Neuronal stem cell (in vitro differentiated cells): ENCODE measurements at places on chromosomes 3 and 15.

GRCh38 chr3:72496051-72496670 lies 352.1 kb downstream of the SHQ1 start:
- H3K27me3 ChIP-seq = no peaks in the 10 kb centered on the region
- no peak overlapping the region for H3K4me3 ChIP-seq
- H3K4me1 ChIP-seq = no peaks in the 10 kb centered on the region
- no peak overlapping the region for H3K27ac ChIP-seq

DNA sequence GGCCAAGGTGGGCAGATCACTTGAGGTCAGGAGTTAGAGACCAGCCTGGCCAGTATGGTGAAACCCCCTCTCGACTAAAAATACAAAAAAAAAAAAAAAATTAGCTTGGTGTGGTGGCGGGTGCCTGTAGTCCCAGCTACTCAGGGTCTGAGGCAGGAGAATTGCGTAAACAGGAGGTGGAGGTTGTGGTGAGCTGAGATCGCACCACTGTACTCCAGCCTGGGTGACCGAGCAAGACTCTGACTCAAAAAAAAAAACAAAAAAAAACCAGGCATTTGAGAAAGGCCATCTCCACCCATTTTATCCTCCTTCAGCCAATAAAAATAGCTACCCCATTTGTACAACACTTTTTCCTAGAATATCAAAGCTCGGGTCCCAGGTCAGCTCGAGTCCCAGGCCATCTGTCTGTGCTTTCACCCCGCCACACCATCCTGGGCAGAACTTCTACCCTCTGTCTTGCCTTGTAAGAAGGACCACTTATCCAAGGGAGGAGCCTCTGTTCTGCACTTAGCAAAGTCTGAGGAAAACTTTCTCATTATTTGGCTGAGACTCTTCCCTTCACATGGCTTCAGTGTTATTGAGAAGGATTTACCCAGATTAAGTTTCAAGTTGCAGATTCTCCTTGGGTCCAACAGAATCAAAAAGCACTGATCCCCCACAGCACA lies 99.1 kb downstream of the MESD start:
- H3K4me3 ChIP-seq = no peak overlapping the region
- H3K36me3 ChIP-seq = no peaks in the 10 kb centered on the region
- H3K4me1 ChIP-seq = no peaks in the 10 kb centered on the region

DNA sequence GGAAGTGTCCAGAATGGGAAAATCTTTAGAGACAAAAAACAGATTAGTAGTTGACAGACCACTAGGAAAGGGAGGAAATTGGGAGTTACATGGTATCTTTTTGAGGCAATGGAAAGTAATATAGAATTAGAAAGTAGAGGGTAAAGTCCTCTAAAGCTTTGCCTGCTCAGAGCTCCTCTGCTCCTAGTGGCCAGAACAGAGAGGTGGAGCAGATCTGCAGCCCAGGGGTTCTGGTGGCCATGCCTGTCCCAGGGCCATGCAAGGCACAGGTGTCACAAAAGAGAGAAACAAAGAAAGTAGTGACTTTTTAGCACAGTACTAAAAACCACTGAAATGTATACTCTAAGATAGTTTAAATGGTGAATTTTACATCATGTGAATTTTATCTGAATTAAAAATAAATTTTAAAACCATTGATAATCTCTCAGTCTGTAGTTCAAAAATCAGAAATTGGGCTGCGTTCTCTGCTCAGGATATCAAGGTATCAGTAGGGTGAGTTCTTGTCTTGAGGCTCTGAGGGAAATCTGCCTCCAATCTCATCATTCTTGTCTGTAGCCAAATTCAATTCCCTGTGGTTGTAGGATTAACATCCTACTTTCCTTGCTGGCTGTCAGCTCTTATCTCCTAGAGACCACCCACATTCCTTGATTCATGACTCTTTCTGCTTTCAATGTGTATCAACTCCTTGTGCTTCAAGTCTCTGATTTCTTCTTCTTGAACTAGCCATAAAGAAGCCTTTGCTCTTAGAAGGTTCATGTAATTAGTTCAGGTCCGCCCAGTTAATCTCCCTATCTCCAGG lies 23.6 kb downstream of the PYGO1 start:
- H3K4me3 ChIP-seq = no peak overlapping the region
- no peaks in the 10 kb centered on the region for H3K36me3 ChIP-seq
- H3K27me3 ChIP-seq = no peaks in the 10 kb centered on the region
- H3K4me1 ChIP-seq = no peaks in the 10 kb centered on the region

- no peak for DNase-seq
- no peaks in the 10 kb centered on the region for H3K27me3 ChIP-seq
Measured at GRCh38 chr3:38067508-38068233, 28.7 kb downstream of the DLEC1 start.

- H3K4me3 ChIP-seq = no peak overlapping the region
- no peaks in the 10 kb centered on the region for H3K4me1 ChIP-seq
- no peaks in the 10 kb centered on the region for H3K36me3 ChIP-seq
- no peak for DNase-seq
- H3K27ac ChIP-seq = no peak overlapping the region
Measured at GRCh38 chr3:192570821-192571791, 156.2 kb downstream of the FGF12 start.

- H3K4me3 ChIP-seq = no peak overlapping the region
- peaks cover 10% of the 10 kb centered on the region for H3K27me3 ChIP-seq
- H3K4me1 ChIP-seq = no peaks in the 10 kb centered on the region
- DNase-seq = no peak
Measured at GRCh38 chr3:98038286-98038685, 3.2 kb upstream of the GABRR3 start.

DNA sequence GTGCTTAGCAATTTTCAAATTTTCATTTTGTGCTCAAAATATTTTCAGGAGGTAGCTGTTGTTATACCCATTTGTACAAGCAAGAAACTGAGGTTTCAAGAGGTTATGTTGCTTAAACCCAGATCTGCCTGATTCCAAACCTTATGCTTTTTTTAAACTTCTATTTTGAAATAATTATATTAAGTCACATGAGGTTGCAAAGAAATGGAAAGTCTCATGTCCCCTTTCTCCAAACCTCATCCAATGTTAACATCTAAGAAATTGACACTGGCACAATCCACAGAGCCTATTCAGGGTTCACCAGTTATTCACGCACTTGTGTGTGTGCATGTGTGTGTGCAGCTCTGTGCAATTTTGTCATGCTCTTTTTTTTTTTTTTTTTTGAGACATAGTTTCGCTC lies 35.1 kb downstream of the B3GNT5 start:
- H3K4me3 ChIP-seq = no peak overlapping the region
- H3K36me3 ChIP-seq = no peaks in the 10 kb centered on the region
- H3K27ac ChIP-seq = no peak overlapping the region

DNA sequence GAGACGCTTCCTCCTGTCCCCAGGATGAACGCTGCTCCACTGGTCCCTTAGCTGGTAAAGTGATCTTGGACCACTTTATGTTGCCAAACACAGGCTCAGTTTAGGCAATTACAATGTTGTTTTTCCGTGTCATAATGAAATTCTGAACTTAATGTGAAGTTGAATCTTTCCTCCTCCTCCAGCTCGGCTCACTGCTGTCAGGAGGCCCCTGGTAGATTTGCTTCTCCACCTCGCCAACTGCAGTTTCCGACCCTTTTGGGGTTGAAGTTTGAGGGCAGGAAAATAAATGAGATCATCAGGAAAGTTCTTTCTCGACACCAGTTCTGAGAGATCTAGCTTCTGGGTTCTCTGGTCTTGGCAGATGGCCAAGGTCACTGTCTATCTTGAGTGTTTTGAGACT lies 27.8 kb downstream of the CFAP161 start:
- no peak overlapping the region for H3K27ac ChIP-seq
- no peaks in the 10 kb centered on the region for H3K27me3 ChIP-seq
- peaks cover 2% of the 10 kb centered on the region for H3K36me3 ChIP-seq
- H3K4me3 ChIP-seq = no peak overlapping the region
- DNase-seq = no peak

GRCh38 chr3:177345973-177346503 lies 148.8 kb upstream of the TBL1XR1 start:
- no peaks in the 10 kb centered on the region for H3K27me3 ChIP-seq
- no peak for DNase-seq
- H3K4me1 ChIP-seq = peaks cover 10% of the 10 kb centered on the region
- no peaks in the 10 kb centered on the region for H3K36me3 ChIP-seq
- no peak overlapping the region for H3K4me3 ChIP-seq

DNA sequence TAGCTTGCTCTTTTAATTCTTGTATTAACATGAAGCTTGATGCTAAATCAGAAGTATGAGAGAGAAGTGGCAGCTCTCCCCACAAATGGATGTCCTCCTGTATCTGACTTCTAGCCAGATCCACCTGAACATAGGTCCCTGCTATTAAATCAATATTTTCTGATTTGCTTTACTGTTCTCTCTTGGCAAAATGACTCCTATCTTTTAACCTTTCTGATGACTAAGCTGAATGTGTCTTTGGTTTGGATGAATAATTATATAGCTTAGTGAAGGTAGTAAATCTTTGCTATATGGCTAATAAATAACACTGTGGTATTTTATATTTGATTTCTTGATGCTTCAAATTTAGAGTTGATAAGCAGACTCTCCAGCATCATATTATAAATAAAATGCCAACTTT lies 28.3 kb upstream of the ARL14 start:
- H3K27ac ChIP-seq = no peak overlapping the region
- H3K27me3 ChIP-seq = no peaks in the 10 kb centered on the region
- no peaks in the 10 kb centered on the region for H3K36me3 ChIP-seq
- DNase-seq = no peak

GRCh38 chr3:113607219-113607596 lies 74.9 kb downstream of the SIDT1 start:
- H3K36me3 ChIP-seq = no peaks in the 10 kb centered on the region
- no peak overlapping the region for H3K27ac ChIP-seq
- no peak for DNase-seq
- H3K4me1 ChIP-seq = peaks cover 7% of the 10 kb centered on the region
- H3K27me3 ChIP-seq = no peaks in the 10 kb centered on the region
